ENCODE measurements at places on chromosomes 5 and 9. TPM values are rescaled to one million over a fixed set of nuclear protein-coding genes. Genes with fewer than 3 reads are reported as not detected.
A peak's percentile ranks its signal among the peaks of the same experiment; 100 is the strongest.

FSTL4 gene
- 1.3 TPM for total RNA-seq

PDE8B gene
- 8.3 TPM for total RNA-seq

DNA sequence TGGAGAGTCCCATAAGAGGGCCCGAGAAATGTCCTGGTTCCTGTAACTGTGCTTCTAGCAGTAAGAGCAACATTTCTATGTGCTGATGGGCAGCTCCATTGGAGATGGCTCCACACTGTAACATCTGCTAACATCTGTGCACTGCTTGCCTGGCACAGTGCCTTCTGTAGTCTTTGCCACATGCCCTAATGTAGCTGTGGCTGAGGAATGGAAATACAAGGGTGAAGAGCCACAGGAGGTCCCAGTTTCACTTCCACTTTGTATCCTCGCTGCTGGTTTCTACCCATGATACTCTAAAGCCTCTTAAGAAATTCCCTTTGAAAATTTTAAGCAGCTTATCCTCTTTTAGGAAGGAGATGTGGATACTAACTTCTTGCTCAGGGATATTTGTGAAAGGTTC, 97.4 kb downstream of the HOMER1 start:
- DNase-seq = no peak
- H3K4me3 ChIP-seq = no peak overlapping the region
- no peaks in the 10 kb centered on the region for H3K27me3 ChIP-seq
- no peaks in the 10 kb centered on the region for H3K4me1 ChIP-seq
- no peak overlapping the region for H3K27ac ChIP-seq

TXNDC8 gene
- not detected for total RNA-seq

ADAMTSL1 gene
- 0.52 TPM for total RNA-seq

- DNase-seq = no peak
- no peak overlapping the region for H3K4me3 ChIP-seq
- H3K27ac ChIP-seq = no peak overlapping the region
- no peaks in the 10 kb centered on the region for H3K36me3 ChIP-seq
- no peaks in the 10 kb centered on the region for H3K27me3 ChIP-seq
- peaks cover 14% of the 10 kb centered on the region for H3K4me1 ChIP-seq
These were observed 476.3 kb downstream of the RAB3C start for GRCh38 chr5:59058969-59059687.

DNA sequence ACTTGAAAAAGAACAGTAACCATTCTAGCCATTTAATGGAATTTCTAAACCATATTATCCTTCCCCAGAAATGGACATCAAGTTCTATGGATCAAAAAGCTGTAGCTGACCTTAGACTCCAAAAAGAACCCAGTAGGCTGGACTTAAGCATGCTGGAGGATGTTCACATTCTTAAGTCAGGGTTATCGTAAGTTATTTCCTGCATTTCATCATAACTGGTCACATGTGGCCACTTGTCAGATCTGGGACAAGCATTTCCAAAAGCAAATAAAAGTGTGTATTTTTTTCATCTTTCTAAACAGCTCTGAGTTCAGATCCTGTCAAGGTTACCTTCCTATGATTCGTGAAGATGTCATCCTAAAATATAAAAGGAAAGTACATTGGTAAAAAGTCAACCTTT, 274.5 kb upstream of the PTGER4 start:
- no peak overlapping the region for H3K4me3 ChIP-seq
- DNase-seq = no peak
- H3K36me3 ChIP-seq = no peaks in the 10 kb centered on the region
- no peaks in the 10 kb centered on the region for H3K27me3 ChIP-seq
- no peak overlapping the region for H3K27ac ChIP-seq

GRCh38 chr9:81814794-81815464, 113.3 kb upstream of the SPATA31D4 start:
- H3K4me3 ChIP-seq = no peak overlapping the region
- H3K36me3 ChIP-seq = no peaks in the 10 kb centered on the region
- H3K27ac ChIP-seq = peak overlapping the region; percentile 54

- DNase-seq = peak; percentile 63
- H3K36me3 ChIP-seq = no peaks in the 10 kb centered on the region
- H3K27me3 ChIP-seq = no peaks in the 10 kb centered on the region
- H3K27ac ChIP-seq = no peak overlapping the region
- no peak overlapping the region for H3K4me3 ChIP-seq
These were observed 485.6 kb downstream of the ZSWIM6 start for GRCh38 chr5:61817472-61818326.

- H3K36me3 ChIP-seq = no peaks in the 10 kb centered on the region
- no peak overlapping the region for H3K27ac ChIP-seq
- no peaks in the 10 kb centered on the region for H3K27me3 ChIP-seq
These were observed 9.8 kb downstream of the SPIN1 start for GRCh38 chr9:88398016-88398415.

GRCh38 chr5:158895588-158895987, 204.1 kb downstream of the EBF1 start:
- H3K36me3 ChIP-seq = no peaks in the 10 kb centered on the region
- no peaks in the 10 kb centered on the region for H3K27me3 ChIP-seq
- DNase-seq = no peak
- H3K4me3 ChIP-seq = no peak overlapping the region

- H3K4me1 ChIP-seq = no peaks in the 10 kb centered on the region
- peak; percentile 52 for DNase-seq
- H3K27me3 ChIP-seq = no peaks in the 10 kb centered on the region
- H3K4me3 ChIP-seq = no peak overlapping the region
These were observed 63.7 kb upstream of the PPP2CA start for GRCh38 chr5:134289509-134290113.

DNA sequence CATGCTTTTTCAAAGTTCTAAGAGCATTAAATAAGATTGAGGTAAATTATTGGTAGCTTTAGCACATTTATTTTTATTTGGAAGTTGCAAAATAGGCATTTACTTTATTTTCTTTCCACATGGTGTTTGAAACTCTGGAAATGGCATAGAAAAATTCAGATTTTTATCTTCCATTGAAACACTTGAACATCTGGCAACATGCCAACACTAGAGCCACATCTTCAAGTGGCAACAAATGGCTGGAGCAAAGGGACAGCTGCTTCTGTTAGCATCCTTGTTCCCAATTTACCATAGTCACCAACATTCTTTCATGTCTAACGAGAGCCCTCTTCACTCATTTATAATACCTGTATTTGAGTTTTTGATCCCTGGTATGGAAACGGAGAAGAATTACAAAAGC, 539.9 kb downstream of the ZNF608 start:
- H3K27me3 ChIP-seq = no peaks in the 10 kb centered on the region
- H3K4me3 ChIP-seq = no peak overlapping the region
- no peak for DNase-seq
- no peaks in the 10 kb centered on the region for H3K4me1 ChIP-seq
- no peaks in the 10 kb centered on the region for H3K36me3 ChIP-seq

DNA sequence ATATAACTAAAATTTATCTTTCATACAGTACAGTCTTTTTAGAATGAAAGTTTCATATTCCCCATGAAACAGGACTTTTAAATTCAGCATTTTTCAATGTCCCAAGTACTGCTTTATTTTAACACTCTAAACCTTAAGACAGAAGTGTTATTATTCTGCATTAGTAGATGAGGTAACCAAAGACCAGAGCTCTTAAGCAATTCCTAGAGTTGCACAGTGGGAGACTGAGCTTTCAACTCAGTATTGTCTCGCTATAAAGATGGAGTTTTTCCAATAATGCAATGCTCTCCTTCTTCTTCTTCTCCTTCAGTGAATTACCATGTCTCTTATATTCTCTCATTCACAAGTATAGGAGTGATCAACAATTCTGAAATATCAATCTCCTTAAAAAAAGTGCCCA, 479.7 kb downstream of the CETN3 start:
- H3K27ac ChIP-seq = no peak overlapping the region
- H3K4me3 ChIP-seq = no peak overlapping the region
- no peaks in the 10 kb centered on the region for H3K27me3 ChIP-seq
- H3K36me3 ChIP-seq = no peaks in the 10 kb centered on the region

- H3K4me3 ChIP-seq = no peak overlapping the region
- no peaks in the 10 kb centered on the region for H3K36me3 ChIP-seq
- no peak for DNase-seq
- H3K27ac ChIP-seq = no peak overlapping the region
- no peaks in the 10 kb centered on the region for H3K27me3 ChIP-seq
- H3K4me1 ChIP-seq = no peaks in the 10 kb centered on the region
These were observed 58.1 kb downstream of the PPIP5K2 start for GRCh38 chr5:103178167-103178566.

ENTPD2 gene
- 1.6 TPM for total RNA-seq

DNA sequence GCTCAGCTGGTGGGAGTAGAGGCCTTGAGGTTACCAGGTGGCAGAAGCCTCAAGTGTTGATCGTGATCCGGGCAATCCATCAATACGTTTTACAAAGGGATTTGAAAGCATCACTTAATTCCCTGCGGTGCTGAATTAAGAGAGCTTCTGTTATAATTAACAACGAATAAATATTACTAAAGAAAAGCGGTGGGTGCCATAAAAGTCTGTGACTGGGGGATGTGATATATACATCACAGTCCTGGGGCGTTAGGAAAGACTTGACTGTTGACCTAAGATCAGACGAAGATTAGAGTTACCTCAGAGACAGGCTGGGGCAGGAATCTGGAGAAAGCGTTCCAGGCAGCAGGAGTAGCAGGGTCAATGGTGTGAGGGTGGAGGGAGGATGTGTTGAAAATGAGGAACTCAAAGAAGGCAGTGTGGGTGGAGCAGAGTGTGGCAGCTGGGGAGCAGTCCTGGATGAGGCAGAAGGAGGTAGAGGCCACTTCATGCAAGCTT, 6.7 kb upstream of the C5orf63 start:
- no peaks in the 10 kb centered on the region for H3K36me3 ChIP-seq
- H3K4me3 ChIP-seq = no peak overlapping the region
- no peaks in the 10 kb centered on the region for H3K4me1 ChIP-seq
- no peaks in the 10 kb centered on the region for H3K27me3 ChIP-seq
- H3K27ac ChIP-seq = no peak overlapping the region
